ENCODE measurements at places on chromosomes 4 and X. TPM values are rescaled to one million over a fixed set of nuclear protein-coding genes. Genes with fewer than 3 reads are reported as not detected.

DNA sequence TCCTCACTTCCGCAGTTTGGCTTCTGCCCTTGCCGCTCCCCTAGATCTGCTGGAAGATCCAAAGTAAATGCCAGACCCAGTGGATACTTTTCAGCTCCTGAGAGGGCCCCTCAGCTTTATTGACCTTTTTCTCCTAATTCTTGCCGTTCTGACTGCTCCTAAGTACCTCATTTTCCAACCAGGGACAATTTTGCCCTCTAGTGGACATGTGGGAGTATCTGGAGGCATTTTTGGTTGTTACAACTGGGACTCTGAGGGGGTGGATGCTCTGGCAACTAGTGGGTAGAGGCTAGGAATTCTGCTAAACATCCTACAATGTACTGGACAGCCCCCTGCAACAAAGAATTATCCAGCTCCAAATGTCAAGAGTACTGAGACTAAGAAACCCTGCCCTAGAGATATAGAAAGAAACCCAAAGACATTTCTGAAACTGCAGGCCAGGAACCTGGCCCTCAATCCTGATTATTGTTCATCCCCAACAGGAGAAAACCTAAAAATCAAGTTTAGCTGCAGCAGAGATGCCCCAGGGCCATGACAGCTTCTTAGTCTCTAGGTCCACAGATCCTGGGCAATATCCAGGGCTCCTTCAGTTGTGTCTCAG is 3.4 kb downstream of the TEX13B start:
- DNase-seq, result no peak

DNA sequence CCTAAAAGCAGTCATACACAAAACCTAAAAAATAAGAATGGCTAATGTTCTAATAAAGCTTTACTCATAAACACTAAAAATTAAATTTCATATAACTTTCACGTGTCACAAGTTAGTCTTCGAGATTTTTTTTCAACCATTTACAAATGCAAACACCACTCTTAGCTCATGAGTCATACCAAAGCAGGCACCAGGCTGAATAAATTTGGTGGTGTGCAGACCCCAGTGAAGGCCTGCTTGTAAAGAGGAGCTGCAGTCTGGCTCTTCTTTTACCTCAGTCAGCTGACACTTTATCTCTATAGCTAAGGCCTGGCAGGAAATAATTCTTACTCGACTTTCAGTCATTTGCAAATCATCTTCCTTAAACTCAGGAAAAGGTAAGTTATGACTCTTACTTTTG is 37.4 kb downstream of the CLOCK start:
- DNase-seq, result no peak

- no peak for DNase-seq
Measured at GRCh38 chr4:150355418-150355817, 226.5 kb upstream of the MAB21L2 start.

GRCh38 chr4:21982087-21982486 is 33.5 kb upstream of the KCNIP4 start:
- DNase-seq, result no peak

DNA sequence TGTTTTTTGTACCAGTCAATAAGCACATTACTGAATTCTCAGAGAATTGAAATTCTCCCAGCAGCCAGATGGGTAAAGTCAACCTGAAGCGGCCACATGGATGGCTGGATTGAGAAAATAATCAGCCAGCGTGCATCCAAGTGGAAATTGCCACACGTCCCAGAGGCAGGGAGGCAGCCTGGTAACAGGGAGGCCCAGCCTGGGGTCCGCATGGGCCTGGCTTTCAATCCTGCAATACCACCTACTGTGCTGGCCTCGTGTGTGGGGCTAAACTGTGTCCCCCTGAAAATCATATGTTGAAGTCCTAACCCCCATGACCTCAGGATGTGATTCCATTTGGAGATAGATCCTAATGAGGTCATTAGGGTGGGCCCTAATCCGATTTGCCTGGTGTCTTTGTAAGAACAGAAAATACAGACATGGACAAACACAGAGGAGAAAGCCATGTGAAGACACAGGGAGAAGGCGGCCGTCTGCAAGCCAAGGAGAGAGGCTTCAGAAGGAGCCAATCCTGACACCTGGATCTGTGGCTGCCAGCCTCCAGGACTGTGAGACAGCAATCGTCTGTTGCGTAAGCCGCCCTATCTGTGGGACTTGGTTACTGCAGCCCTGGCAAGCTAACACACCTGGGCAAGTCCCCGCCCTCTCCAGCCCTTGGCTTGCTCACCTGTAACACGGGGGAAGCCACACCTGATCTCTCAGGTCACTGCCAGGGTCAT is 90.3 kb downstream of the JAKMIP1 start:
- no peak for DNase-seq

DNA sequence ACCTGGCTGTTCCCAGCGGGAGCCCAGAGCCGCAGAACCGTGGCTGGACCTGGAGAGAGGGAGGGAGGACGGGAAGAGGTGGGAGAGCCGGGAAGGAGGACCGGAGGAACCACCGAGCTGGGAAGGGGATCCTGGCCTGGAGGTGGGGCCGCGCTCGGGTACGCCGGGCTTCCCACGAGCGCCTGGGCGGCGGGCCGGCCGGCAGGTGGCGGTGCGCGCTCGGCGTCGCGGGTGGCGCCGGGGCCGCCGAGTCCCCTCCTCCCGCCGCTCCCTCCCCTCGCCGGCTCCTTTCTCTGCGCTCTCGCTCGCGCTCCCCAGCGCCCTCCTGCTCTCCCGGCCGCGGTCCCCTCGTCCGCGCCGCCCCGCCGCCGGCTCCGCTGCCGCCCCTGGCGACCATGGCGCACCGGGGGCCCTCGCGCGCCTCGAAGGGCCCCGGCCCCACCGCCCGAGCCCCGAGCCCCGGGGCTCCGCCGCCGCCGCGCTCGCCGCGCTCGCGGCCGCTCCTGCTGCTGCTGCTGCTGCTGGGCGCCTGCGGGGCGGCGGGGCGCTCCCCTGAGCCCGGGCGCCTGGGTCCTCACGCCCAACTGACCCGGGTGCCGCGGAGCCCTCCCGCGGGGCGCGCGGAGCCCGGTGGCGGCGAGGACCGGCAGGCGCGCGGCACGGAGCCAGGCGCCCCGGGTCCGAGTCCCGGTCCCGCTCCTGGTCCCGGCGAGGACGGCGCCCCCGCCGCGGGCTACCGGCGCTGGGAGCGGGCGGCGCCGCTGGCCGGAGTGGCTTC is at the start of gene SORCS2:
TSS of gene SORCS2 (plus strand) at position 287 of the 778 bp plus-strand sequence.
- no peak for DNase-seq

DNA sequence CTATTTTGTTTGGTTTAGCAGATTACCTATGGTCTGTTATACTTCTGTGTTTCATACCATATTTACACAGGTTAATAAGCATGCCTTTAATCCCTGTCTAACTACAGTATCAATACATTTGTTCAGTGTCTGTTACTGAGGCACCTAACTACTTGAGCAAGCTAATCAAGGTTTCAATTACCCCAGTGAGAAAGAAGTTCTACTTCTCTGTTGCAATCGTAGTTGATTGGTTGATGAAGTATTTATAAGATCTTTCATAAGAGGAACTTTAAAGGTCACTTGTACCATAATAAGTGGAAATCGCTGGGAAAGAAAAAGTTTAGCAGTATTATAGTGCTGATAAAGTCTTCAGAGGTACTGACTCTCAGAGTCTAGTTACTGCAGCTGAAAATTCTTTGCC is 490.6 kb downstream of the RPA4 start:
- DNase-seq, result no peak

DNA sequence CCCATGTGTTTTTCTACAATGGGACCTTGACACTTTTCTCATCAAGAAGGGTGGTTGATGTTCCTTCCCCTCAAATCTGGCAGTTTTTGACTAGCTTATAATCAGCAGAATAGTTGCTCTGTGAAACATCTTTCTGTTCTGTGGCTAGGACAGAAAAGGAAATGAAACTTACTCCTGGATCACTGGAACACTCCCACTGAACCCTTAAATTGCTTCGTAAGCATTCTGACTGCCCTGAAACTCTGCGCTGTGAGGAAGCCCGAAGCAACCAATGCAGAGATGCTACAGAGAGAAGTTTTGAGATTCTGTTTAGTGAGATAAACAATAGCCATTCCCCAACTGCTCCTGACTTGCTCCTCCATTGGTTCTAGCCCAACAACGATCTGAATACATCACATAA is 602.2 kb downstream of the CENPC start:
- DNase-seq, result no peak

GRCh38 chr4:3190549-3190948 is 58.4 kb upstream of the MSANTD1 start:
- no peak for DNase-seq

PPP2R2C gene
- total RNA-seq, result not detected

ADH1C gene
- not detected for total RNA-seq

LRCH2 gene
- not detected for total RNA-seq

All from activated B cell treated with CpG ODN at 0.5 μM for 24 hours (primary cell).